GM23338 (cell line): ENCODE measurements at places on chromosomes 6 and 20.

- DNase-seq: no peak
These were observed 101.0 kb upstream of the MAP3K7 start for GRCh38 chr6:90687775-90688380.

DNA sequence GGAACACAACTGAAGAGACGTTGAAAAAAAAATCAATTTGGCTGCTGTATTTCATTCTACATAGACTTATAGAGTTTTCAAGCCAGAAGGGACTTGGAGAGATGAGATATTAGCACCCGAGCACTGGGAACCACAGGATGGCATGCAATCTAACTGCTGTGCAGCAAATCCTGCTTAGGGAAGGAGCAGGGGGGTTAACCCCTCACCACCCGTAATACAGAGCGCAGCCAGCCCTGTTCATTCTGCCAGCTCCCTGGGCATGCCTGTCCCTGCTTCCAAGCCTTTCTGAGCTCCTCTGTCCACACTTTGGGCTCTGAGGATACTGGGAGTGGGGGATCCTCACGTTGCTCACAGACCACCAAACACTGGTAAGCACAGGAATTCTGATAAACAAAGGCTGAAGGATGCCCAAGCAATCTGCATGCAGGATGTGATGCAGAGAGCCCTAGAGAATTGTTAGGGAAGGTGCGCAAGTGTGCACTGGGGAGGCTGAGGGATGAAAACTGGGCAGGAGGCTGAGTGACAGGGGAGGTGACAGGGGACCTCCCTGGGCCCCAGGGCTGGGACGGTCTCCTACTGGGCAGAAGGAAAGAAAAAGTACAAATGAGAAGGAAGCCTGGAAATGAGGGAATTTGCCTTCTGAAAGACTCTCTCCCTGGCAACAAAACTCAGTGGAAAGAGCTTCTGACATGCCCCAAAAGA, 34.0 kb downstream of the CPNE5 start:
- no peak for DNase-seq

DNA sequence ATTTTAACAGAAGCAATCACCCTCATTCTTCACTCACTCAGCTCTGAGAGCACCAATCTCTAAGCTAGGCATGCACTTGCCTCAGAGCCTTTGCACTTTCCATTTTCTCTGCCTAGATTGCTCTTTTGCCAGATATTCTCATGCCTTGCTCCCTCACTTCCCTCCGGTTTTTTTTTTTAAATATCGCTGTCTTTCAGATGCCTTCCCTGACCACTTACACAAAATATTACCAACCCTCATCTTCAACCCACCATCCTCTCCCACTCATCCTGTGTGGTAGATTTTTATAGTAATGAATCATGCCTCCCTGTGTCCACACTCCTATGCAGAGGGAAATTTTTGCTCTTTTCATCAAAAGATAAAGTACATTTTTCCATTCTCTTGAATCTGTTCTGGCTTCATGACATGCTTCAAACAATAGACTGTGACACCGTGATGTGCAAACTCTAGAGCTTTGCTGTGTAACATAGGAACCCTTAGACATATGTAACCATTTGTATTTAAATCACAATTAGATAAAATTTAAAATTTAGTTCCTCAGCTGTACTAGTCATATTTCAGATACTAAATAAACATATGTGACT, 437.1 kb downstream of the UTRN start:
- no peak for DNase-seq

DNA sequence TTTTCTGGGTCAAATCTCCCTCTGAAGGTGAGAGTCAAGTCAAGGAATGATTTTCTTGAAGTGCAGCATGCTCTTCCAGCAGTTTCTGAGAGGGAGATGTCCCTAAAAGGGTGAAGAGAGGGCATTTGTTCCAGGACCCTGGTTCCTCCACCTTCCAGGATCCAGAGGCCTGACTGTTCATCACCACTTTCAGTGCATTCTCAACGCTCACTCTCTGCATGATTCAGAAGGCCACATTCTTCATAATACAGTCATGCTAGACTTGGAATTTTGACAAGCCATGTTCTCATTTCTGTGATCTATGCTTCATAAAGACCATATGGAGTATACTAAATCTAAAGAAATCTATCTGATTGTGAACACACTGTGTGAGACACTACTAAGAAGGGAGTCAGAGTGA, 85.1 kb downstream of the PDE7B start:
- no peak for DNase-seq

GRCh38 chr6:40588480-40588879, 1.3 kb upstream of the LRFN2 start:
- no peak for DNase-seq

GRCh38 chr20:46435146-46435545, 28.7 kb upstream of the ELMO2 start:
- no peak for DNase-seq

- DNase-seq: no peak
These were observed 2.6 kb downstream of the COL19A1 start for GRCh38 chr6:69868961-69869360.

DNA sequence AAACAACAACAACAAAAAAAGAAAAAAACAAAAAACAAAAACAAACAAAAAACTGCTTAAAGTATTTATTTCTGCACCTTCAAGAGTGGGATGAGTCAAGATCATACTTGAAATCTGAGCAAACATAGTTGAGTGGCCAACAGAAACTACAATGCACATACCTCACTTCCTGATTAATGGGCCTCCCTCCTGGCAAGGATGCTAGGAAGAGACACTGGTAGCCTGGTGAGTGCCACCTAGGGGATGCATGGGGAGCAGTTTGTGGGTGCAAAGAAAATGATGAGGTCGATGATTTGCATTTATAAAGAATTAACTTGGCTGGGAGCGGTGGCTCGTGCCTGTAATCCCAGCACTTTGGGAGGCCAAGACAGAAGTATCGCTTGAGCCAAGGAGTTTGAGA, 808.1 kb downstream of the MAFB start:
- DNase-seq: peak; percentile 50

GRCh38 chr6:99501762-99502161, 13.5 kb downstream of the USP45 start:
- DNase-seq: no peak

- no peak for DNase-seq
These were observed 284.2 kb upstream of the SGK1 start for GRCh38 chr6:134602123-134602522.

- DNase-seq: no peak
These were observed 8.4 kb downstream of the STXBP5 start for GRCh38 chr6:147212622-147213021.

- no peak for DNase-seq
These were observed 9.4 kb upstream of the CCN2 start for GRCh38 chr6:131960371-131961133.

GRCh38 chr6:14280006-14280510, 162.5 kb downstream of the CD83 start:
- no peak for DNase-seq

- DNase-seq: no peak
These were observed 31.4 kb downstream of the SLC22A2 start for GRCh38 chr6:160227038-160227768.

- no peak for DNase-seq
These were observed 1006.8 kb upstream of the MANEA start for GRCh38 chr6:94570581-94570980.

DNA sequence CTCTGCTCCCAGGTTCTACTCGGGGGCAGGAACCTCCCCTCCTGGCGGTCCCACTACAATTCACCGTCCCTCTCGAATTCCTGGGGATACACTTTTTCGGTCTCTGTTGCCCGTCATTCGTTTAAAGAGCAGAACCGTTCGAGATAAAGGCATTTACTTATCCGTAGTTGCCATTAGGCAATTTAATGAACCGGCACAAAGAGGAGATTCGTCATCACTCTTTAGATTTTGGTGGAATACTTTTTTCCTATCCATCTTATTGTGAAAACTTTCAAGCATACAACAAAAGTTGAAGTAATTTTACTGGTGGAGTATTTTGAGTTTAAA, 1.2 kb upstream of the CD24 start:
- peak; percentile 62 for DNase-seq

GRCh38 chr6:129744201-129744879, 34.4 kb upstream of the ARHGAP18 start:
- DNase-seq: peak; percentile 45

- DNase-seq: no peak
These were observed 384.6 kb upstream of the FLRT3 start for GRCh38 chr20:14721926-14722452.

DNA sequence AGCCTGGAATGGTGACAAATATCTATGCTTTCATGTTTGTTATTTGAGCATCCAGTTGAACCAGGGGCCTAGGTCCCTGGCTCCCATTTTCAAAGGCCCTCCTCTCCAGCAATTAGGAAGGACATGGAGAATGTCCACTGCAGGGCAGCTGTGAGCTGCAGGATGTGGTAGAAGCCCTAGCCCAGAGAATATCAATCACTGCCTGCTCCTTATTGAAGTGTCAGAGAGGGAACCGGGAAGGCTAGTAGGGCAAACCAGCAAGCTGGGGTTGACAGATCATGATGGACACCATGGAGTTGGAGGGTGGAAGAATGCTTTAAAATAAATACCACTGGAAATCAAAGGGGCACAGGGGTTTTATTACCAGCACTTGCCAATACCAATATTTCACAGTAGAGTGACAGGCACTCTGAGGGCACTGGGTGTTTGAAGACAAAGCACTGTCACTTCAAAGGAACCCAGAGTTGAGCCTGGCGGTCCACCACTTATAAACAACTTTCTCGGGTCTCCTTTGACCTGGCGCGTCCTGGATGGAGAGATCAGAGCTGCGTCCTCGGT, 47.7 kb downstream of the ZNF831 start:
- no peak for DNase-seq

DNA sequence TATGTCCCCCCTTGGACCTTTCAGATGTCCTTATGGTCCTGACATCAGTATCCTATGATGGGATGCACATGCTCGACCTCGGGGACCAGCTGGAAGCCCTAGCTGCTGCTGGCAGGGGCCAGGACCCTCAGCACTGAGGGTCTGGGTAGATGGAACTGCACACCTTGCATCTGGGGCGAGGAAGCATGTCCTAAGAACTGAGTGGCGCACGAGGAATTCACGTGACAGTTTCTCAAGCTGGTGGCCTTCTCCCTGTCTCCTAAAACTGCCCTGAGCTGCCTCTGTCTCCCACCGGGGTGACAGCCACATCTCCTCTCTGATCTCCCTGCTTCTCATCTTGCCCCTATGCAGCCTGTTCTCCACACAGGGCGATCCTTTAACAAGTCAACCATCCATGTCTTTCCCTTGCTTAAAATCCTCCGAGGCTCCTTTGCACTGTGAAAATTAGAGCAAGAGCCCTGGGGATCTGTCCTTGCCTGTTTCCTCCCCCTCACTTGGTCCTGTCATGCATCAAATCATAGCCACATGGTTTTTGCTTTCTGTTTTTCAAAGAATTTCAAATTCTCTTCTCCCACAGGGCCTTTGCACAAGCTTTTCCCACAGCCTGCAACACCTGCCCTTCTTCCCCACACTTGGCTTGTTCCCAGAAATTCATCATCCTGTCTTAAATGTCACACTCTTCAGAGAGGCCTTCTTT, 107.7 kb downstream of the CDH26 start:
- DNase-seq: no peak

- no peak for DNase-seq
These were observed 123.5 kb downstream of the SASH1 start for GRCh38 chr6:148466158-148466557.

DNA sequence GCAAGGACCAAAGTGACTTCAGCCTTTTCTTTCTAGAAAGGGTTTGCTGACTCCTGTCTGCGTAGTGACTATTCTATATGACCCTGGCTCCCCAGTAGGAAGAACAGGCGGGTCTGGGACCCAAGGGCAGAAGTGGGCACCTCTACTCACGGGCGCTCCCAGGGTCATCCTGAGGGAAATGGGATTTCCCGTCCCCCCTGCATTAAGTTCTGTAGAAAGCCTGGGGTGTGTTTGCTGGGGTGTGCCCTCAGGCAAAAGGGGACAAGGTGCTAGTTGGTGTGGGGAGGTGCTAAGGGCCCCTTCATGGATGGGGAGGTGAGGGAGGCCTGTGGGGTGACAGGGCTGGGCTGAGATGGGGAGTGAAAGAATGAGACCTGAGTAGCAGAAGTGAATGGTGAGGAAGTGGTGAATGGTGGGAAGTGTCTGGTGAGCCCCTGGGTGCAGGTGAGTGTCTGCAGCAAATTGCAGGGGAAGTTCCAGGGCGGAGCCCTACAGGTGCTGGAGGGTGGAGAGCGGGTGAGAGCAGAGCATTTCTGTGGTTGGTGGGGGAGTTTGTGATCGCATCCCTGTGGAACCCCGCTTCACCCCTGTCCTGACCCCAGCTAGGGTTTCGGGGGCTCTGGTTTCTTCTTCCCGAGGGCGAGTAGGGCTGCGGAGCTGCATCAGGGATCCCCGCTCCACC, 21.1 kb downstream of the RAET1L start:
- DNase-seq: no peak

DNA sequence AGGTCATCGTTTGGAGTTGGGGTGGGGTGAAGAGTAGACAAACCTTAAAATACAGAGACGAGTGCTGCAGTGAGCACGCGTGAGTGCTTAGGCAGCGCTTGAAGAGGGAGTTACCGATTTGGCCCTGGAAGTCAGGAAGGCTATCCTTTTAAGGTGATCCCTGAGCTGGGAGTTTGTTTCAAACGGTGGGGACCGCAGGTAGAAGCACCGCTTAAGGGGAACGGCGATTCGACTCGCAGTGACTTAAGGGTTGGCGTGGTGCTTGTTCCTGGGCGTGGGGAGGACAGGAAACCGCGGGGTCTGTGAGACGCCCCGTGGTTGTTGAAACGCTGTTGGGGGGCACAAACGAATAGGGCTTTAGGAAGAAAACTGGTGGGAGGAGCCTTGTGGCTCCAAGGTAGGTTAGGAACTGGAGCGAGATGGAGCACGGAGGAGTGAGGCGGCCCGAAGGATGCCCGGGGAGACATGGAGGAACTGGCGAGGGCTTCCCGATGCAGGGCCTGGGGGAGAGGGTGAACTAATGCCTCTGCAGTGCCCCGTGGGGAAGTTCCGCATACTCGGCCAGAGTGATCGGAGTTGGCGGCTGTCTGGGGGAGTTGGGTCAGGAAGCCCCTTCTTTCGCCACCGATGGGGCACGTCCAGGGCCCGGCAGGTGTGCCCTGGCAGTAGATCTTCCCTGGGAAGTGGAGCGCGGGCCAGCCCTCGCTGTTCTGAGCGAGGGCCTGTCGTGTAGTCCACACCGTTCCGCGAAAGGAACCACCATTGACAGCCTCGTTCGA, 1.3 kb upstream of the CDYL start:
- peak; percentile 51 for DNase-seq

GRCh38 chr6:63805808-63806572, 170.4 kb downstream of the PHF3 start:
- no peak for DNase-seq

GRCh38 chr6:85574932-85575598, 18.6 kb downstream of the SNX14 start:
- no peak for DNase-seq
